ENCODE measurements at places on chromosomes 4 and X.

DNA sequence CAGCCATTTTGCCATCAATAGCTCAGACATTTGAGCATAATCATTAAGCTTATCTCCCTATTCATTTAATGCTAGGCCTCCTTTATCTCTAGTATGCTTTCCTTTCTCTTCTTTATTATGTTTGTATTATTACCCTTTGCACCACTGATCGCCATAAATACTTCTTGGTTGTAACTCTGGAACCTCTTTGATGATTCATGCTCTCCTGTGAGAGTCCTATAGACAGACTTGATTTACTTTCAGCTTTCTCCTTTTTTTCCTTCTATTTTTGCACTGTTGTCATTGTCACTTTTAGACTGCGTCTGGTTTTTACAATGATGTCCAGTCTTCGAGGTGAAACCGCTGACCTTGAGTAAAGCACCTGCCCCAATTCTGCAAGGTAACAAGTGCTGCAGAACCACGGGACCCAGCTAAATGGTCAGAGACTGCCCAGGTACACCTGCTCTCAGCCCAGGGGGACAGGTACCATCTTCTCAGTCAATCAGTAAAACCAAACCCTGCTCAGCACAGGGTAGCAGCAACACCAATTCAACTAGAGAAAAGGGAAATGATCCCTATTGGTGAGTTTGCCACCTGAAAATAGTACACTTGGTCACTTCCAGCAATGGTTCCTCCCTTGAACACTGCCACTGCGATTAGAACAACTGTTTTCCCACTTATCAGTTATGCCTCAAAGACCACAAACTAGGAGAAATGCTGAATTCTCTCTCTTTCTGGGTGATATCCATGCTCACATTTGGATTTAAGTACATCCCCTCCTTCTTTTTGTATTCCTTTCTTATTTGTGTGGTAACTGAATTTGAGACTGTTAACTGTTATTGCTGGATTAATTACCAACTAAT is 125.1 kb downstream of the MAML3 start:
- no peak for DNase-seq

GRCh38 chr4:82467471-82467870 is 37.1 kb downstream of the ENOPH1 start:
- DNase-seq: no peak

GRCh38 chr4:109928327-109929045 is 15.8 kb downstream of the EGF start:
- no peak for DNase-seq

DNA sequence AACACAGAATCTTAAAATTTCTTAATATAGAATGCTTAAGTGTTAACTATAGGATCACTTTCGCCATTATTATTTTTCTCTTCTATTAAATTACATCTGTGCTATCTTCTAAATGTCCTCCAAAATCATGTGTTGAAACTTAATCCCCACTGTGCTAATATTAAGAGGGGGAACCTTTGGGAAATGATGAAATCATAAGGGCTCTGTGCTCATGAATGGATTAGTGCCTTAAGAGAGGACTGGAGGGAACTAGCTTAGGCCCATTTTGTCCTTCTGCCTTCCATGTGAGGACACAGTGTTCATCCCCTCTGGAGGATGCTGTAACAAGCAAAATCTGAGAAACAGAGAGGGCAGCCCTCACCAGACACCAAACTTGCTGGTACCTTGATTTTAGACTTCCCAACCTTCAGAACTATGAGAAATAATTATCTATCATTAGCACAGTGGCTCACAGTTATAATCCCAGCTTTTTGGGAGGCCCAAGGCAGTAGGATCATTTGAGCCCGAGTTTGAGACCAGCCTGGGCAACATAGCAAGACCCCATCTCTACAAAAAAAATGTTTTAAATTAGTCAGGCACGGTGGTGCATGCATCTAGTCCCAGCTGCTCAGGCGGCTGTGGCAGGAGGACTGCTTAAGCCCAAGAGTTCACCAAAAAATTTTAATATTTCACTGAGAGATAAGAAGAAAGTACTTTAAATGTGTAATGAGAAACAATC is 26.3 kb downstream of the KLHL8 start:
- DNase-seq: no peak

GRCh38 chrX:150982235-150982787 is 824 bp upstream of the HMGB3 start:
- DNase-seq: no peak

GRCh38 chr4:85168234-85168834 is 201.8 kb upstream of the WDFY3 start:
- DNase-seq: no peak

GRCh38 chrX:22063284-22063683 is 31.2 kb downstream of the PHEX start:
- DNase-seq: no peak

GRCh38 chr4:2962614-2963174 is 512 bp downstream of the NOP14 start:
- no peak for DNase-seq

GRCh38 chr4:71474731-71475130 is 135.9 kb downstream of the SLC4A4 start:
- DNase-seq: no peak

DNA sequence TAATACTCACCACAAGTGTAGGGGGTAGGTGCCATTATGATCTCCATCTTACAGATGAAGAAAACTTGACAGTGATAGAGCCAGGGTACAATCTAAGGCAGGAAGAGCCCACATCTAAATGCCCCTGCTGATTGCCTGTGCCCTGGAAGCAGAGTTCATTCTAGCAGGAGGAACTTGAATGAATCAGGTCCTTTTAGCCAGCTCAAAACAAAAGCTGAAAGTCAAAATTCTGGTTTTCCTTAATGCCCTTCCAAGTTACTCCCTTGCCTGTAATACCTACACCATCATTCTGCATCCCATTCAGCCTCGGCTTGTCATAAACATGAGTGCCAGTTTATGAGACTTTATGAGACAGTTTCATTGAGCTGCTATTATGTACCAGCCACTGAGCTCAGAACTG is 89.6 kb downstream of the SCD5 start:
- DNase-seq: no peak

DNA sequence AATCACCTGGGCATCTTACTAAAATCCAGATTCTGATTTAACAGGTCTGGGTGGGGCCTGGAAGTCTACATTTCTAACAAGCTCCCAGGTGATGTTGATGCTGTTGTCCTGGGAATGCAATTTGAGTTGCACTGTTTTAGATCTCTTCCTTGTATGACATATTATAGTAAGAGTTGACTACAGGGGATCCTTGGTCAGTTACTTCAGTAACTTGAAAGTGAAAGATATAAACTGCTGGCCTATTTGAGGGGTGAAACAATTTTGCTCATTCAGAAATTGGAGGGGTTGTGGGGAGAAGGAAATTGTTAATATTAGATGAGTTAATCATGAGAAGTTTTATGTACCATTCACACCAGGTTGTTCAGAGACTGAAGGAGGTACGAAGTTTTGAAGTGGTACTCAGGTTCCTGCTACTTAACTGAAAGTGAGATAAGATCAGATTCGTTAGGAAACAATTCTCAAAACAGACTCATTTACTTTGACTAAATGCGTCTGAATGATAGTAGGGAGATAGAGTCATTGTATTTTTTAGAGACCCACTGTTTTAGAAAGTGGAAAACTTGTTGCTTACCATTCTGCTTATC is 12.5 kb downstream of the SH2D1A start:
- no peak for DNase-seq

- DNase-seq: no peak
These were observed 963.3 kb downstream of the TRAM1L1 start for GRCh38 chr4:116122124-116122523.

DNA sequence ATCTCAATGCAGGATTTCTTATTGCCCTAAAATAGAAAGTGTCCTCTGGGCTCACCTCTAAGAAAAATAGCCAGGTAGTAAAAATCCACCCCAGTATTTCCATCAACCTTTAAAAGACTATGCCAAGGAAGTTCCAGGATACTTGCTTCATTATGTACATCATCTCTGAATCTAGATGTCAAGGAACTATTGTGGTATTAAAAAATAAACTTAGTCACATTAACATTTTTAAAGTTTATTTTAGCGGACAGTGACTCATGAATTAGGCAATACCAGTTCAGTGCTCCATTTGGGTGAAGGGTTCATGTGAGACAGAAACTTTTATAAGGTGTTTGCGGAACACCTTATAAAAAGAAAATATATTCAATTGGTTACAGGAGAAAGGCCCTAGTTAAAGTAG is 209.2 kb downstream of the ADAM29 start:
- DNase-seq: no peak

DNA sequence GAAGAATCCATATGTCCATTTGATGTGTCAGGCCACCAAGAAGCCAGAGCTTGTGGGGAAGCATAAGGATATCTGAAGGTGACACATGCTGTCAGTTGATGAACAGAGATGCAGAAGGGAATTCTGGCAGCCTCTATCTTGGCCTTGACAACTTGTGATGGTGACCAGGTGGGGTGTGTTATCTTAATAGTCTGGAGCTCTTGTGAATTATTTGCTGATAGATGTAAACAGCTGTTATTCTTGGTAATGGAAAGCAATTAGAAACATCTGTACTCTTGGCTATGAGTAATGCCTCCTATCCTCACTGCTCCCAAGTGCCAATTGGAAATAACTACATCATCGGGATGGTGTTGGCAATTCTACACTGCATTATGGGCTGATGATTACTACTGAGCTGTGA is 51.9 kb downstream of the NAA11 start:
- no peak for DNase-seq

DNA sequence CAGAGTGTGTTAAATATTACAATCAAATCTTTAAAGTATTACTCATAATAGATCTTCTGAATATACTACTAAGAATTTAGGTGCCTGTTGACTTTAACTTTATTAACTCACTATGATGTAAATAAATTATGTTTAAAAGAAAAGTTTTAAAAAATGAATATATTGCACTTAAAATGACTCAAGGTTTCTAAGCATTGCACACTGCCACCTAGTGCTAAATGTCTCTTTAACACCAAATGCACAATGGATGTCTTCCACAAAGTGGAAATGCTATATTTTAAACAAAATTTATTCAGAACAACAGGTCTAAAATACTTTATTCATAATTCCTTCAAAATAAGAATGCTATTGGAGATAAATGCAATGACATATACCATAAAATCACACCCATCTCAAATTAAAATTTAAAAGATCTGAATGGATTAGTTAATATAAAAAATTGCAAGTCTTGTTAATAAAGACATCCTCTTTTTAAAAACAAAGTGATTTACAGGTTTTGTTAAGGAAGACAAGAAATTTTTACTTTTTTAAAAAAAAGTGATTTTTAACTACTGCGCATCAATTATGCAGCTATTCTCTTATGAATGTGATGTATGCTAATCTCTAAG is 5.5 kb downstream of the INPP4B start:
- DNase-seq: no peak

GRCh38 chr4:7960790-7961655 is 21.4 kb upstream of the AFAP1 start:
- DNase-seq: peak; percentile 71

GRCh38 chr4:1137850-1138249 is 24.5 kb upstream of the RNF212 start:
- DNase-seq: no peak
